ENCODE measurements at places on chromosomes 3 and 15. TPM values are rescaled to one million over a fixed set of nuclear protein-coding genes. Genes with fewer than 3 reads are reported as not detected.

CPN2 gene
- total RNA-seq, result not detected

HTR3E gene
- not detected for total RNA-seq

AHSG gene
- not detected for total RNA-seq

TRIM42 gene
- not detected for total RNA-seq

DNA sequence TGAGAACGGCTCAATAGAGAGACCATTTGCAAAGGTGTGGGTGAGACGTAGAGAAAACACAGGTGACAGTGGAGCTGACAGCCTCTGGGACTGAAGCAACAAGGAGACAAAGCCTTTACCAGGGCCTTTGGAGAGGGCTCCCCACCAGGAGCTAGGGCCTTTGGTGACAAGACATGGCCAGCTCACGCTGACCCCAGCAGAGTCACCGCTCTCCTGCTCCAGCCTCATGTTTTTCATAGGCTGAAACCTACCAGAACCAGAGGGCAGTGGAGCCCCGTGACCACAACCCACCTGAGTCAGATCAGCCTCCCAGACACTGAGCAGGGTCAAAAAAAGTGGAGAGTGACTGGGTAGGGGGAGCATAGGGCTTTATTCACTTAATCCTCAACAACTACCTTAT lies 214.7 kb downstream of the SHQ1 start:
- DNase-seq, result no peak

- no peak for DNase-seq
These were observed 162.4 kb upstream of the LRTM1 start for GRCh38 chr3:55090291-55090690.

DNA sequence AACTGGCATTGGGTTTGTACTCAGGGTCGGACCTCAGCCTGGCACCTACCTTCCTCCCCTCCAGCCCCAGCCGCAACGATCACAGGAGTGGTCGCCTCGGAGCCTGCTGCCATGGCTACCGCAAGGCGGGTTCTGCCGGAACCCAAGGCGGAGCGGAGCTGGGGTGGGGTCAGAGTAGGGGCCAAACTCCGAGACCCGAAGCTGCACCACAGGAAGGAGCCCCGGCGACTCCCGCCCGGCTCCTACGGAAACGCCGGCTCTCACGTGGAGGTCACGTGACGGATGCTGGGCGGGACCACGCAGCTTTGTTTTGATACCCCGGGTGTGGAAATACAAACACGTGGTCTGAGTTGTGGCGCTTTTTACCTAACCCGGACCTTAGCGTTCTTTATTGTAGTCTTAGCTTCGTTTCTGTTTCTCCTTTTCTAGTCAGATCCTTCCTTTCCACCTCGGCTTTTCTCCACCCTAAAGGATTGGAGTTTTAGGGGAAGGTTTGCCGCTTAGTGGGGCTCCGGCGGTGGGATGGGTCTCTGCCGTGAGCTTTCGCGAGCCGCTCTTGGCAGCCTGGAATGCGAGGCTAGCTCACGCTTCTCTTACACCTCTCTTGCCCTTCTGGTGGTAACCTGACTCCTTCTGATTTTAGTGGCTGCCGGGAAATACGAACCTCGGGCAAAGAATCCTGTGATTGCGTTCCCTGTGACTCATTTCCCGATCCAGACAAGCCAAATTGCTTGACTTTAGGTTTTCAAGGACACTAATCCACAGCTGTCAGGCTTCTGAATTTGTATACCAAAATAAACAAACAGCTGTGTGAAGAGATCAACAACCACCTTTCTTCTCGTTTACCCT lies at the start of gene HSPBAP1:
Gene HSPBAP1, minus strand, starts transcription at position 264 of the 849 bp plus-strand sequence. Its CDS starts 151 bp downstream, at position 113.
- DNase-seq, result peak; percentile 94

GRCh38 chr3:45765958-45766357 lies 30.4 kb downstream of the SLC6A20 start:
- DNase-seq, result no peak

DNA sequence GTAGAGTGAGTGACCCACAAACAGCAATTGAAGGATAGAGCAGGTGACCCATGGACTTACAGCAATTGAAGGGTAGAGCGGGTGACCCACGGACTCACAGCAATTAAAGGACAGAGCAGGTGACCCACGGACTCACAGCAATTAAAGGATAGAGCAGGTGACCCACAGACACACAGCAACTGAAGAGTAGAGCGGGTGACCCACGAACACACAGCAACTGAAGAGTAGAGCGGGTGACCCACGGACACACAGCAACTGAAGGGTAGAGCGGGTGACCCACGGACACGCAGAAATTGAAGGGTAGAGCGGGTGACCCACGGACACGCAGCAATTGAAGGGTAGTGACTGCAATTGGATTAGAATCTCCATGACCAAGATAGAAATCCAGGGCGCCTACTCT lies 9.8 kb upstream of the TNK2 start:
- DNase-seq, result no peak

- peak; percentile 94 for DNase-seq
These were observed 9.5 kb upstream of the ARL14 start for GRCh38 chr3:160667452-160667851.

DNA sequence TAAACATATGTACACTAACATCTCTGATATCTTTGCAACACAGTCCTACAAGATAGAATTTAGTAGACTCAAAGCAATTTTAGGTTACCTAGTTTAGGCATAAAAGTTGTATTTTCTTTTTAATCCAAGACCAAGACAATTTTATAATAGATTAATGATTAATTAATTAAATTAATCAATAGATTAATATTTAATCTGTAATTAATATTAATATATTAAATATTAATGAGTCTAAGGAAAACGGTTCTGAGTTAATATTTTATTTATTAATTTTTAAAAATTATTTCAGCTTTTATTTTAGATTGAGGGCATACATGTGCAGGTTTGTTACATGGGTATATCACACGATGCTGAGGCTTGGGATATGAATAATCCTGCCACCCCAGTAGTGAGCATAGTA lies 49.0 kb downstream of the EHHADH start:
- DNase-seq, result no peak

DNA sequence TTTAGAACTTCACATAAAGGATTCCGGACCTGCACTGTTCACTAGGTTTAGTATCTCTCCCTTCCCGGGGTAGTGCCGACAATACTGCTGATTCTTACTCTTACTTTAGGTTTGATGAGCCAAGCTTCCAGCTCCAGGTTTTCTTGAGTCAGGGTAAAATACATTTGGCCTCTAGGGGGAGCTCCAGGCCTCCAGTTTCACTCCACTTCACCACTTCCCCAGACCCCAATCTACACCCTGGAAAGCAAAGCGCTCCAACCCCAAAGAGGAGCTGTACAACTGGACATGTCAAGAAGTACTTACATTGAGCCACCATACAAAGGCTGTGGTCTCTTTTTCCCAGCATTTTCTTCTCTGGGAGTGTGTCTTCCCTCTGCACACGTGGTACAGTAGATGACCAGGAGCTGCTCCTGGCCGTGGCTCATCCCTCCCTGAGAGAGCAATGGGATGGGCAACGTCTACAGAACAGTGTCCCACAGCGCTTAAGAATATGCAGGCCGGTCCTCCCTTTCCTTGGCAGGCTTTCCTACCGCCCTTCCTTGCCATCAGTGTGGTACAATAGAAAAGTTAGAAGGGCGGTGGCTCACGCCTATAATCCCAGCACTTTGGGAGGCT lies 93.9 kb upstream of the CCDC80 start:
- peak; percentile 78 for DNase-seq

Data from Daoy (cell line).